ENCODE measurements at places on chromosomes 2 and 18. TPM values are rescaled to one million over a fixed set of nuclear protein-coding genes. Genes with fewer than 3 reads are reported as not detected.

GRCh38 chr2:208496129-208496528 lies 89.5 kb downstream of the PTH2R start:
- no peaks in the 10 kb centered on the region for H3K27me3 ChIP-seq
- no peak overlapping the region for H3K4me3 ChIP-seq
- H3K4me1 ChIP-seq = no peaks in the 10 kb centered on the region
- H3K27ac ChIP-seq = no peak overlapping the region
- H3K36me3 ChIP-seq = no peaks in the 10 kb centered on the region
- DNase-seq = no peak

- no peaks in the 10 kb centered on the region for H3K36me3 ChIP-seq
- H3K4me1 ChIP-seq = no peaks in the 10 kb centered on the region
- H3K27me3 ChIP-seq = no peaks in the 10 kb centered on the region
- H3K4me3 ChIP-seq = no peak overlapping the region
- no peak for DNase-seq
These were observed 235.6 kb downstream of the NUP35 start for GRCh38 chr2:183359867-183360266.

The DYTN gene
- total RNA-seq = not detected

The TTC27 gene
- total RNA-seq = 21.9 TPM

- no peak overlapping the region for H3K27ac ChIP-seq
- no peak for DNase-seq
- H3K4me3 ChIP-seq = peak overlapping the region; percentile 62
- H3K36me3 ChIP-seq = no peaks in the 10 kb centered on the region
- H3K4me1 ChIP-seq = peaks cover 7% of the 10 kb centered on the region
These were observed 39.5 kb downstream of the ADNP2 start for GRCh38 chr18:80148326-80149199.

GRCh38 chr2:16687955-16688354 lies 22.3 kb upstream of the CYRIA start:
- H3K27me3 ChIP-seq = no peaks in the 10 kb centered on the region
- H3K4me1 ChIP-seq = peaks cover 13% of the 10 kb centered on the region
- DNase-seq = no peak
- no peak overlapping the region for H3K4me3 ChIP-seq
- H3K36me3 ChIP-seq = no peaks in the 10 kb centered on the region

The AMER3 gene
- not detected for total RNA-seq

The CCL20 gene
- not detected for total RNA-seq

The FEV gene
- total RNA-seq = not detected

- no peaks in the 10 kb centered on the region for H3K36me3 ChIP-seq
- no peak for DNase-seq
- no peak overlapping the region for H3K4me3 ChIP-seq
- H3K27ac ChIP-seq = peak overlapping the region; percentile 13
- no peaks in the 10 kb centered on the region for H3K27me3 ChIP-seq
These were observed 98.0 kb upstream of the SLC14A2 start for GRCh38 chr18:45517181-45517741.

DNA sequence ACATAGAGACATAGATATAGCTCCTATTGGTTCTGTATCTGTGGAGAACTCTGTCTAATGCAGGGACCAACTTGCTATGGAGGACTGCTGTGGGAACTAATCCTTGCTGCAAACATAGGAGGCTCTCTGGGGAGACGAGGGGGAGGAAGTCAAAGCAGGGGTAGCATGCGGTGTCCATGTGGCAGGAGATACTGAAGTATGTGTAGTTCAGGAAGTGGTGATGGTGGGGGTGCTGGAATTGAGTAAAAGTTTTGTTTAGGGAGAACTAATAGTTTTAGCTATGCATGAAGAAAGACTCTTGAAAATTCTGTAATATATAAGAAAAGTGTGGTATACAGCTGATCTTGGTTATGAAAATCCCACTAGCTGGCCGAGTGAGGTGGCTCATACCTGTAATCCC lies 62.0 kb downstream of the ANKRD44 start:
- no peak overlapping the region for H3K27ac ChIP-seq
- peaks cover 4% of the 10 kb centered on the region for H3K36me3 ChIP-seq
- H3K4me3 ChIP-seq = no peak overlapping the region
- no peaks in the 10 kb centered on the region for H3K27me3 ChIP-seq
- DNase-seq = no peak
- peaks cover 77% of the 10 kb centered on the region for H3K4me1 ChIP-seq

DNA sequence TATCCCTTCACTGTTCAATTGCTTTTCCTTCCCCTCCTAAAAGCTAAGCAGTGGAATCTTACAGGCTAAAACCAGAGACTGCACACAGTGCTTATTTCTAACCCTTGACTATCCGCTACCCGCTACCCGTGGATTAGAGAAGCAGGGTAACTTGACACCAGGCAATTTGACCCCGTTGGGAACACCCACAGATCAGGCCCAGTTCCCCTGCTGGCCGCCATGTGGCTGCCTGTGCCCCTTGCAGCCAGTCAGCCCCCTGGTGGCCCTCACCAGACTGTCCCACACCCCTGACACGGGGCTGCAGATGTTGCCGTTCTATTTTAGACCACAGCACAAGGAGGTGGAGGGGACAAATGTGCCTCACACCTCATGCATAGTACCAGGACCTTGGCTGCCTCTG lies 74.8 kb downstream of the TXNL1 start:
- H3K36me3 ChIP-seq = no peaks in the 10 kb centered on the region
- H3K27ac ChIP-seq = no peak overlapping the region
- no peak for DNase-seq
- H3K27me3 ChIP-seq = no peaks in the 10 kb centered on the region

GRCh38 chr18:78611201-78611800 lies 368.3 kb upstream of the SALL3 start:
- peak; percentile 57 for DNase-seq
- no peaks in the 10 kb centered on the region for H3K36me3 ChIP-seq
- no peak overlapping the region for H3K27ac ChIP-seq
- H3K4me3 ChIP-seq = no peak overlapping the region

DNA sequence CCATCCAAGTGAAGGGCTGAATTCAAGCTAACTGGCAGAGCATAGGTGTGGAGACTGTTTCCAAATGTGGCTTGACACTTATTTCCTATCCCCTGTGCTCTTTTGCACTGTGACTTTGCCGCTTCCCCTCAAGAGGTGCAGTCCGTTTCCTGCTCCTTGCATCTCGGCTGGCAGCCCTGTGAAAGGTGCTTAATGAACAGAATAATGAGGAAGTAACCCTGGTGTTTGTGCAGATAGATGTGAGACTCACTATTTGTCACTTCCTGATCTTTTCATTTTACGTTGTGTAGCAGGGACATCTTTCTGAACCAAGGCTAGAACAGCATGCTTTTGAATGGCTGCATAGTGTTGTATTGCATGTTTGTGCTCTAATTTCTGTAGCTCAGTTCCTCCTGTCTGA lies 60.8 kb downstream of the CEP192 start:
- no peaks in the 10 kb centered on the region for H3K27me3 ChIP-seq
- H3K4me3 ChIP-seq = no peak overlapping the region
- H3K27ac ChIP-seq = peak overlapping the region; percentile 32
- peaks cover 68% of the 10 kb centered on the region for H3K36me3 ChIP-seq
- peak; percentile 83 for DNase-seq
- H3K4me1 ChIP-seq = no peaks in the 10 kb centered on the region

GRCh38 chr2:200681697-200682096 lies 95.9 kb downstream of the AOX1 start:
- H3K27ac ChIP-seq = no peak overlapping the region
- no peaks in the 10 kb centered on the region for H3K27me3 ChIP-seq
- no peaks in the 10 kb centered on the region for H3K4me1 ChIP-seq

DNA sequence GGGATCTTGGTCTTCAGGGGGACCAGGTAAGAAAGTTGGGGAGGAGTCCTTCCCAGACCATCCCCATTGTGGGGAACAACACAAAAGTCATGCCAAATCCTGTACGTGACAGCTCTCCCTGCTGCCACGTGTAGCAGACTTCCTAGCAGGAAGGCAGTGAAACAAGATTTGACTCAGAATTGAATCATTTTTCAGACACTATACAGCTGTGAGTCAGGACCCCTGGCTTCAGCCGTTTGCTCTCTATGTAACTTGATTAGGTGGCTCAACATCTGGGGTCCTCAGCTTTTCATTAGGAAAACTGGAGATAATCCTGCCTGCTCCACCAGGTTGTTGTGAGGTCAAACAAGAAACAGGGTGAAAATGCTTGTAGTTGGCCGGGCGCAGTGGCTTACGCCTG lies 32.9 kb upstream of the PDCL3 start:
- no peaks in the 10 kb centered on the region for H3K36me3 ChIP-seq
- H3K4me3 ChIP-seq = no peak overlapping the region
- DNase-seq = no peak
- H3K4me1 ChIP-seq = no peaks in the 10 kb centered on the region
- no peak overlapping the region for H3K27ac ChIP-seq

GRCh38 chr18:54261894-54262293 lies 7.4 kb upstream of the POLI start:
- H3K27me3 ChIP-seq = no peaks in the 10 kb centered on the region
- DNase-seq = no peak
- peak overlapping the region; percentile 39 for H3K27ac ChIP-seq
- H3K4me3 ChIP-seq = no peak overlapping the region
- H3K4me1 ChIP-seq = peaks cover 38% of the 10 kb centered on the region

DNA sequence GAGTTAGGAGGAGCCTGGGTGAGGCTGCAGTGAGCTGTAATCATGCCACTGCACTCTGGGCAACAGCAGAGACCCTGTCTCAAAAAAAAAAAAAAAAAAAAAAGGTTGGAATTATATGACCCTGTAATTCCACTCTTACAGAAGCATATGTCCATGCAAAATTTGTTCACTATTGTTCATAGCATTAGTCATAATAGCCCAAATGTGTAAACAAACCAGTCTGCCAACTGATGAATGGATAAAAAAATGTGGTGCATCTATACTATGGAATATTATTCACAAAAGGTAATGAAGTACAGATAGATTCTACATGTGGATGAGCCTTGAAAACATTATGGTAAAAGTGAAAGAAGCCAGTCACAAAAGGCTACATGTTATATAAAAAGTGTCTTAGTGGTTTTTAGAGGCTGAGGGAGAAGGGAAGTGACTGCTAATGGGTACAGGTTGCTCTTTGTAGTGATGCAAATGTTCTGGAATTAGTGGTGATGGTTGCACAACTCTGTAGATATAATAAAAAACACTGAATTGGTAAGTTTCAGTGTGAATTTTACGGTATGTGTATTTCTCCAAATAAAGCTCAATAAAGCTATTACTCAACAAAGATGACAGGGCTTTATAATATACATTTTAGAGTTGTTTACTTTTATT lies 9.4 kb downstream of the COA5 start:
- H3K27ac ChIP-seq = no peak overlapping the region
- no peak for DNase-seq
- H3K4me3 ChIP-seq = no peak overlapping the region
- H3K4me1 ChIP-seq = no peaks in the 10 kb centered on the region

- peak; percentile 82 for DNase-seq
- no peaks in the 10 kb centered on the region for H3K36me3 ChIP-seq
- peak overlapping the region; percentile 100 for H3K27ac ChIP-seq
- H3K4me3 ChIP-seq = peak overlapping the region; percentile 68
- no peaks in the 10 kb centered on the region for H3K27me3 ChIP-seq
These were observed 8.4 kb upstream of the NR4A2 start for GRCh38 chr2:156340804-156341451.

The IL1RL2 gene
- total RNA-seq = 0.13 TPM

The ABCG8 gene
- total RNA-seq = 0.46 TPM

GRCh38 chr2:17544256-17544655 lies 3.8 kb downstream of the VSNL1 start:
- no peak overlapping the region for H3K27ac ChIP-seq
- peaks cover under 1% of the 10 kb centered on the region for H3K4me1 ChIP-seq
- H3K36me3 ChIP-seq = no peaks in the 10 kb centered on the region
- H3K4me3 ChIP-seq = no peak overlapping the region
- DNase-seq = no peak
- no peaks in the 10 kb centered on the region for H3K27me3 ChIP-seq

The MAB21L4 gene
- total RNA-seq = not detected

DNA sequence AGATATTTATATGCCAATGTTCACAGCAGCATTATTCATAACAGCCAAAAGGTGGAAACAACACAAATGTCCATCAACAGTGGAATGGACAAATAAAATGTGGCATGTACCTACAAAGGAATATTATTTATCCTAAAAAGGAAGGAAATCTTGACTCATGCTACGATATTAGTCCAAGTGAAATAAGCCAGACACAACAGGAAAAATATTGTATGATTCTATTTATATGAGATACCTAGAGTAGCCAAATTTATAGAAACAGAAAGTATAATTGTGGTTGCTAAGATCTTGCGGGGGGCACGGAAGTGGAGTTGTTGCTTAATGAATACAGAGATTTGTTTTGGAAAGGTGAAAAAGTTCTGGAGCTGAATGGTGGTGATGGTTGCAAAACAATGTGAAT lies 33.0 kb upstream of the CCDC150 start:
- H3K36me3 ChIP-seq = no peaks in the 10 kb centered on the region
- H3K27me3 ChIP-seq = no peaks in the 10 kb centered on the region
- no peak overlapping the region for H3K27ac ChIP-seq

GRCh38 chr2:215624423-215624829 lies 188.6 kb upstream of the FN1 start:
- no peak overlapping the region for H3K27ac ChIP-seq
- H3K4me3 ChIP-seq = no peak overlapping the region
- H3K27me3 ChIP-seq = peaks cover 2% of the 10 kb centered on the region

DNA sequence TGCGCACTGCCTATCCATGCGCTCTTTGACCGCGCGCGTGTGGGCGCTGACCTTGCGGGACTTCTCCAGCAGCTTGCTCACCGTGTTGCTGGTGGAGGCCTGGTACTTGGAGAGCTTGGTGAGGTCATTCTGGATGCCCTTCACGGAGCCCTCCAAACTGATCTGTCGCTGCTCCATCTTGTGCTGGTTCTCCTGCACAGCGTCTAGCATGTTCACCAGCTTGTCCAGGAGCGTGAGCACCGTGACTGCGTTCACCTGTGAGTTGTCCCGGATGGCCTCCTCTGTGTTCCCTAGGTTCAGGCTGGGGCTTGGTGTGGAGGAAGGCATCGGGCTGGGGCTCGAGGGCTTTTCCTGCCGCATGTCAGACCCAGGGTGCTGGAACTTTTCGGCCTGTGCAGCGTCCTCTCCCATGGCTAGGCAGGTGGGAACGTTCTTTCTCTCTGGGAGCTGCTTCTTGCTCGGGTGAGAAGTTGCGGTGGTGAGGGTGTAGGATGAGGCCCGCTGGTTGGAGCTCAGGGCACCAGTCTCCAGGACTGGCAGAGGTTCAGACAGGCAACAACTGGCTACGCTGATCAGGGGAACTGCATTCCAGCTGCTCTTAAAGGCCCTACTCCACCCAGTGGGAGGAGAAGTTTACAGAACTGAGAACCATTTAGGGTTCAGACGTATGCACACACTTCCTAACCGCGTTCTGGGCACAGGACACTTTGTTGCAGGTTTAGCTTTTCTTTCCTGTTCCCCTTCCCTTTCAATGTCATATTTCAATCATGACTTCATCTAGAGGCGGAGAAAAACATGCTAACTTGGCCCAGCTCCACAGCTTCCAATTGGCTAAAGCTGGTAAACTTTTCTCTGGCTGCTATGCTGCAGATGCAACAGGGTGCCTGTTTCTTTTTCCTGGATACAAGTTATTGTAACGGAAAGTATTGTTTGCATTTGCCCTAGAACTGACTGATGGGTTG lies at the start of gene CAVIN2:
CAVIN2 (minus strand) TSS at position 574 of the 962 bp plus-strand sequence; CDS start at position 411, 163 bp downstream.
- H3K27ac ChIP-seq = peak within 1 kb of the TSS; percentile 87
- H3K4me3 ChIP-seq = peak within 1 kb of the TSS; percentile 70
- peaks cover 13% of the 10 kb centered on the region for H3K27me3 ChIP-seq
- DNase-seq = peak; percentile 76
- peaks cover 15% of the 10 kb centered on the region for H3K4me1 ChIP-seq

Data from spleen (tissue), 13 donors.